Amygdala (tissue), 56 donors: ENCODE measurements at places on chromosomes 3 and 15.

DNA sequence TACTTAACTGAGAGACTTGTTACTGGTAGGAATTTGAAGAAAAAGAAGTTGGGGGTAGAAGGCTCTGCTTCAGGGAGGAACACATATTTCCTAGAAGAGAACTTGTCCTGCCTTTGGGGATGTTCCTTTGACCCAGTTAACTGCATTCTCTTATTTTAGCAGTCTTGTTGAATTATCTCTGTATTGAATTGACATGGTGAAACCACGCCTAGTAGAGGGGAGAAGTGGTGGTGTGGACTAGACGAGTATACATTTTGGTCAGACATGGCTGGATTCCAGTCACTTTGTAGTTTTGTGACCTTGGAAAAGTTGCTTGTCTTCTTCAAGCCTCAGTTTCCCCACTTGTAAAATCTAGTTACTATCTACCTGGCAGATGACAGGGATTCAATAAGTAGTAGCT lies 87.8 kb downstream of the FNDC3B start:
- no peak for DNase-seq

GRCh38 chr15:50182219-50183013 lies 420 bp downstream of the SLC27A2 start:
- no peak for DNase-seq

DNA sequence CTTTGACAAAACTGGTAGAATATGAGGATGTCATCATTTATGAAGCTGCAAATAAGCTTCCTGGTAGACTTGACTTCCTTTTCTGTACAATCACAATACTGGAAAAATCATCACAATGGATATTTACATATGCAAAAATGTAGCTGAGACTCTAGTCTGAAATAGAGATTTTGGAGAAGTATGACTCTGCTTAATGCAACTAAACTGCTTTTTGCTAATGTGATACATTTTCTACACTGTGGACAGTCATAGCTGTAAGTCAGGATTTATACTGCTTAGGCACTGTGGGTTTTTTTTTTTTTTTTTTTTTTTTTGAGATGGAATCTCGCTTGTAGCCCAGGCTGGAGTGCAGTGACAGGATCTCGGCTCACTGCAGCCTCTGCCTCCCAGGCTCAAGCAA lies 34.5 kb upstream of the ST3GAL6 start:
- no peak for DNase-seq

GRCh38 chr15:48021336-48022086 lies 99.3 kb upstream of the SLC24A5 start:
- DNase-seq = no peak

DNA sequence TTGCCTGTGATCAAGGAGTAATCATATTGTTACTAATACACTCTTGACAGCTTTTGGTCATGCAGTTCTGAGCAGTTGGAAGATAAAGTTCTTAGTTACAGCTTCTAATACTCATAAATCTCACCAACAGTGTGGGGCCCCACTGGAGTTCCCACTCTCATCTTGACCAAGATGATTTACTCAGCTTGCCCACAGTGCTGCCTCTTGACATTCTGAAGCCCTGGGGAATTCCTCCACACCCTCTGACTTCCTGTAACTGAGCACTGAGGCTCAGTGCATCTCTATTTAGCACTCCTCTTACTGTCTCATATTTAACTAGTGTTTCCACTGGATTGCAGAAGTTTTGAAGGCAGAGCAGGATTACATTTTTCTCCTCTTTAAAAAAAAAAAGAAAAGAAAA lies 1.9 kb upstream of the ARL6IP5 start:
- peak; percentile 54 for DNase-seq

GRCh38 chr3:153752405-153753027 lies 368.7 kb upstream of the ARHGEF26 start:
- no peak for DNase-seq

DNA sequence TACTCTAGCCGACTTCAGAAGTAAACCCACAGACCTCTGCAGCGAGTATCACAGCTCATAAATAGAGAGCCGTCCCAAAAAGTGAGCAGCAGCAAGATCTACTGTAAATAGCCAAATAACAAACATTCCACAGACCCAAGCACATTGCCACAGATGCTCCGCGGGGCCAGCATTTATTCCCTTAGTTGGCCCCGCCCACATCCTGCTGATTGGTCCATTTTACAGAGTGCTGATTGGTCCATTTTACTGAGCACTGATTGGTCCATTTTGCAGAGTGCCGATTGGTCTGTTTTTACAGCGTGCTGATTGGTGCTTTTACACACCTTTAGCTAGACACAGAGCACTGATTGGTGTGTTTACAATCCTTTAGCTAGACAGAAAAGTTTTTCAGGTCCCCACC lies 17.3 kb upstream of the GABRB3 start:
- no peak for DNase-seq

GRCh38 chr15:83871808-83872559 lies 218.1 kb downstream of the ADAMTSL3 start:
- DNase-seq = no peak

- no peak for DNase-seq
Measured at GRCh38 chr3:72814308-72814707, 33.9 kb downstream of the SHQ1 start.

- no peak for DNase-seq
Measured at GRCh38 chr3:107373896-107374295, 3.3 kb upstream of the CCDC54 start.

DNA sequence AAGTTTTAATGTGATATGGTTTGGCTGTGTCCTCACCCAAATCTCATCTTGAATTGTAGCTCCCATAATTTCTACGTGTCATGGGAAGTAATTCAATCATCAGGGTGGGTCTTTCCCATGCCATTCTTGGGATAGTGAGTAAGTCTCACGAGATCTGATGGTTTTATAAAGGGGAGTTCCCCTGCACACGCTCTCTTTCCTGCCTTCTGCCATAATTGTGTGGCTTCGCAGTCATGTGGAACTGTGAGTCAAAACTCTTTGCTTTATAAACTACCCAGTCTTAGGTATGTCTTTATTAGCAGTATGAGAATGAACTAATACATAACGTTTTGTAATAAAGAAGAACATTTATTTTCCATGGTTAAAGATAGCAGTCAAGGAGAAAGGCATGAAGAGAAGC lies 39.2 kb upstream of the GOLIM4 start:
- no peak for DNase-seq

DNA sequence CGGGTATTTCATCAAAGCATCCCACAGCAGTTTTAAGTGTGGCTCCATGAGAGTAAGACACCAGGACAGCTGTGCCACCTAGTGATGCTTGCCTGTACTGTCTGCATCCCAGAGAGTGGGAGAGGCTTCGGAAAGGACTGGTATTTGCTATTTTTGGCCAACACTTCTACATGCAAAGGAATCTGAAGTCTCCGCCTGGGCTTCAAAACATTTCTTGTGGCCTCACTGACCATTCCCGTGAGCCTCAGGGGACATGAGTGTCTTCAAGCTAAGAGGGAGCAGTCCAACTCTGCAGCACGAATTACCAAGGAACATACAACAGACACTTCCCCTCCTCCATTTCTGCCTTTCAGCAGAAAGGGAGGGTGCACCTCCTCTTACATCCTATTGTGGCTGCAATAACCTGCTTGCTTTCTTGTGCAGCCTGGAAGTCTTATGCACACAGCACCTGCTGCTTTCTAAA lies 177.5 kb downstream of the RORA start:
- no peak for DNase-seq

- DNase-seq = no peak
Measured at GRCh38 chr3:107756649-107757048, 233.9 kb downstream of the BBX start.

- DNase-seq = no peak
Measured at GRCh38 chr3:127760791-127761440, 61.4 kb downstream of the MGLL start.

- DNase-seq = no peak
Measured at GRCh38 chr15:40317580-40317979, 5.9 kb upstream of the INAFM2 start.

DNA sequence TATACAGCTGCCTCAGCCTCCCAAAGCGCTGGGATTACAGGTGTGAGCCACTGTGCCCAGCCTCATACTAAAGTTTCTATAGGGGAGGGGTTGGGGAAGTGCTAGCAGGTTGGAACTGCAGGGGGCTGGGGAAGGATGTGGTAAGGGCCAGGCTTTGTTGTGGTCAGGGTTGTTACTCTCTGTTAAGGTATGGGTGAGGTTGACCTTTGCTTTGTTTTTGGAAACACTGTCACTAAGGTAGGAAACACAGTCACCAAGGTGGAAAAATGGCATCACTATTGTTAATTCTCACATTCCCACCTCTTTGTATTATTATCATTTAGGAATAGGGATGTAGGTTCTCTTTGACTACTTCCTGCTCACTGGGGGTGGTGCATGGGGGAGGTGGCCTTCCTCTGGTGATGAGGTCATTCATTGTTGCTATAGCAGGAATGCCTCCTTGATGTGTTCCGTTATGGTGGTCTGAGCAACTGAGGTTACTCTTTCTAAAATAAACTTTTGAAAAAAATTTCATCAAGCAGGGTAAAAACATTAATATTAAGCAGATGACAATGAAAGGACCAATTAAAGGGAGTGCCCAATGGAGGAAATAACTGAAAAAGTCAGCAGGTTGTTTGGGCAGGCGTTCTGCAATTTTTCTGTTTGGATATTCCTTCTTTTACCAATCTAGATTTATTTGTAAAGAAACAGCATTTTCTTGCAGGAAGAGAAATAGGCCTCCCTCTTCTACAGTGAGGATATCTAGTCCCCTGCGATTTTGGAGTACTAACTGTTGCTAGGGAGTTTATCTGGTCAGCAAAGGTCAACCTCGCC lies 150.5 kb downstream of the WDR76 start:
- no peak for DNase-seq

GRCh38 chr3:46442576-46443530 lies 21.9 kb downstream of the LTF start:
- no peak for DNase-seq

DNA sequence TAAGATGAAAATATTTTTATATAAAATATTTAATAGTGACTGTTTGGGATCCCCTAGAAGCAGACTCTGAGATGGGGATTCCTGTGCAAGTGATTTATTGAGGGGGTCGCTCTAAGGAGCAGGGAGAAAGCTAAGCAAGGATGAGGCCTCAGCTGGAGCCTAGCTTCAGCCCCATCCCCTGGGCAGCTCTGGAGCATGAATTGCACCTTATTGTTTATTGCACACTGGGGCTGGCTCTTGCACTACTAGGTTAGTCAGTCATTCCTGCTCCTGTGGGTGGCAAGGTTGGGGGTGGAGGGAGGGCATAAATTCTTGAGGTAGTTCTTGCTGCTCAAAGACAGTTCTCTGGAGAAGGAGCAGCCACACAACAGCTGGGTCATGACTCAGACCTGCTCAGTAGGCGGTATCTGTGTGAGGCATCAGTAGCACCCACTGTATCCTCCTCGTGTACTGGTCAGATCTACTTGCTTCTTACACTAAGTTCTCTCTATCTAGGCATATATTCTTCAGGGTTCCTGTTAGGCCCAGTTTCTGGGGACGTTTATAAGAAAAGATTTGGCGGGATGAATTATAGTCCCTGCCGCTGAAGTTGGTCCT lies 27.2 kb upstream of the TNFSF10 start:
- DNase-seq = no peak

DNA sequence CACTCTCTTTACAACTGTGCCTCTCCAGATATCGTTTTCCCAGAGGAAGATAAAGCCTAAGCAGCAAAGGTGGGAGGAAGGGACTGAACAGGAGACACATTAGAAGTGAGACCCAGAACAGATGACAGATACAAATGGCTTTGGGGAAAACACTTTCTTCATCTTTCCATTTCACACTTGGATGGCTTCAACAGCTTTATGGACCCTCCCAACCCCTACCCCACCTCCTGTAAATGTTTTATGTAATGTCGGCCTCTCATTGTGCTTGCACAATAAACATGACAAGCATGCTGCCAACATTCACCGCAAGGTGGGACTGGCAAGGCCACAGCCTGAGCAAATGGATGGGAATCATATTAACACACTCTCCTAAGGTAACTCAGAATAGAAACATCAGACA lies 1088.6 kb downstream of the TUSC7 start:
- no peak for DNase-seq

DNA sequence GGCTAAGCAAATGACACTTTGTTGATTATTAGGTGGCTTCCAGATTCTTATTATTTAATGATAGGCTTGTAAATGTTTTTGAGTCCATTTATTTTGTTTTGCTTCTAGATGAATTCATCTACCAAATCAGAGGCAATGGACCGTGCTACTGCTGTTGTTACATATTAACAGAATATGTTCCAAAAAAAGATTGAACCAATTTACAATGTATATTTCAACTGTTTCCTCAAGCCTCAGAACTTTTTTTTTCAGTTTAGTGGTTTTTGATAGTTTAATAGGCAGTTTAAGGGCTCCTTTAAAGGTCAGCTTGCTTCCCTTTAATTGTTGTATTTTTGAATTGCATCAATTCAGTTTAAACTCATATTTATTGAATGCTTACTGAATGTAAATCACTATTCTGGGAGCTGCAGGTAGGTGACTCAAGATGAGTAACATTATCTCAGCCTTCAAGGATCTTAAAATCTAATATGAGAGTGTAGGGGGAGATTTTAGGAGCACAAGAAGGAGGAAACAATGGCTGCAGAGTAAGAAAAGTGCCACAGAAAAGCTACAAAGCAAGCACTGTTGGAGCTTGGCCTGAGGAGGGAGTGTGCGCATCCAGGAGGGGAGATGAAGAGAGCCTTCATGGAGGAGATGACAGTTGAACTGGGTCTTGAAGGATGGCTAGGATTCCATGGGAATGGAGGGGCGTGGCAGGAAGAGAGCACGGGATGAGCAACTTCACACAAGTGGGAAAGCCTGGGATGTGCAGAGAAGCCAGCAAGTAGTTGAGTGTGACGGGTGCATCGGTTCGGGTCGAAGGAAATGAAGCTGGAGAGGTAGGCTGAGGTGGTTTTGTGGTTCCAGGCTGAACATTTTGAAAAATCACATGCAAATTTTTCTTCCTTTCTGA lies 14.7 kb downstream of the MAP2K1 start:
- DNase-seq = no peak

GRCh38 chr3:68793759-68794701 lies 138.3 kb downstream of the TAFA4 start:
- no peak for DNase-seq

DNA sequence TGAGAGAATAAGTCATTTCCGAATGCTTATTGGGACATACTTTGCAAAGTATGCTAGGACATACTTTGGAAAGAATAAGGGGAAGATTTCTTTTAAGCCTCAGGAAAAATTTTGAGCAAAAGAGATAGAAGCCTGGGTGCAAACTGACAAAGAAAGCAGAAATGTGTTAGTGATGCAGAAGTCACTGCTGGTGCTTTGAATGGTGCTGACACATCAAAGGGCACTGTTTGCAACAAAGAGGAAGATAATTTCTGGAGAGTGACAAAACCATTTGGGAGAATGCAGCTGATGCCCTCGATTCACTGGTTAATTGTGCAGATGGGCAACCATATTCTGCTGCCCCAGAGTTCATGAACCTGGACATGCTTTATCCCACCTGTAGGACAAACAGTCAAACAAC lies 11.0 kb upstream of the RAP2B start:
- no peak for DNase-seq

GRCh38 chr3:113329757-113330156 lies 111.5 kb downstream of the CFAP44 start:
- DNase-seq = no peak

DNA sequence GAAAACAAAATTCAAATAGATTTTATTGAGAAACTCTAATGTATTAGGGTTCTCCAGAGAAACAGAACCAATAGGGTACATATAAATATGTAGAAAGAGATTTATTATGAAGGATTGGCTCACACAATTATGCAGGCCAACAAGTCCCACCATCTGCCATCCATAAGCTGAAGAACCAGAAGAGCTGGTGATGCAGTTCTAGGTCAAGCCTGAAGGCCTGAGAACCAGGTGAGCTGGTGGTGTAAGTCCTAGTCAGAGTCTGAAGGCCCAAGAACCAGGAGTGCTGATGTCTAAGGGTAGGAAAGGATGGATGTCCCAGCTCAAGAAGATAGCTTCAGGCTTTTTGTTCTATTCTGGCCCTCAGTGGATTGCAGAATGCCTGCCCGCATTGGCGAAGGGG lies 2.6 kb upstream of the NFKBIZ start:
- no peak for DNase-seq
